ENCODE measurements at places on chromosomes 3 and 15.

GRCh38 chr3:102060814-102061213, 211.5 kb downstream of the NFKBIZ start:
- DNase-seq: no peak

- no peak for DNase-seq
Measured at GRCh38 chr3:157280354-157280753, 120.4 kb upstream of the CCNL1 start.

DNA sequence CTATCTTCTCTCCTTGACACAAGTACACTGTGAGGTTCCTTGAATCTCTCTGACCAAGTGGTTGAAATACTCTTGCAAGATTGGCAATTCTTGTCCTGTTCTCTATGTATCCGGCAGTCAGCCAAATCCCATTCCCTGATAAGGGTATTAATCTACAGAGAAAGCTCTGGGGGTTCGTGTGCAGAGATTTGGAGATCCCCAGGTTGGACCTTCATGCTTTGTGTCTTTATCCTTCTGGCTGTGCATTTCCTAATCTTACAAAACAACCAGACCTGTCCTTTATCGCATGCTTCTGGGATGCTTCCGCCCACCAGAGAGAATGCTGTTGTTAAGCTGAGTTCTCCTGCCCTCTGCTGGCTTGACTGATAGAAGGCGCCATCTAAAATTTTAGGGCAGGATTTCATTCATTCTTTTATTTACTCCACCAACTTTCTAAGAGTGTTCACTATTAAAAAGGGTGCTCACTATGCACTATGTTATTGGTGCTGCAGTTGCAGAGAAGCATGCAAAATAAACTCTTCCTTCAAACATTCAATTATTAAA, 8.6 kb upstream of the SST start:
- DNase-seq: no peak

DNA sequence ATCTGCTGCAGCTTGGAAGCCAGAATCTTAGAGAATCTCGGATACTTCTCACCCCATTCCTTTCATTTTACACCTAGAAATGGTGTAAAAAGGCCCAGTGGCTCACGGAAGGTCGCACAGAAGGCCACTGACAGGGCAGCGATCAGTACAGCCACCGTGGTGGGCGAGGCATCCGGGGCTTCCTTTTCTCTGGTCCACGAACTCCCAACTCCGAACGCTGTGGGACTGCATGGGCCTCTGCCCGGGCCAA, 36.3 kb upstream of the POLG start:
- DNase-seq: no peak

DNA sequence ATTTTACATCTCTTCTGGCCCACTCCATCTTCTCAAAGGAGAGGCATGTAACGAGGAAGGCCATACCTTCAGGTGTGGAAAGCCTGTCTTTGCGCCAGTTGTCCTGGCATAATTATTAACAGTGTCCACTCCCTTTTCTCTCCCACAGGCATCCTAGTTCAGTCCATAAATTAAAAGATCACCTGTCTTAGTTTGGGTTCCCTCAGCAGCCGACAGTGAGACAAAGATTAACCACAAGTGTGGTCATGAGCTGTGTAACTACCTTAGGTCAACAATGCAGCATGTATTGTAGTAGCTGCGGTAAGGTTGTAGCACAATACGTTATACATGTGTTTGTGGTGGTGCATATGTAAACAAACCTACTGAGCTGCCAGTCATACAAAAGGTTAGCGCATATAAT, 103.3 kb upstream of the GALNT15 start:
- DNase-seq: no peak

GRCh38 chr3:154195620-154196356, 74.6 kb downstream of the ARHGEF26 start:
- no peak for DNase-seq

DNA sequence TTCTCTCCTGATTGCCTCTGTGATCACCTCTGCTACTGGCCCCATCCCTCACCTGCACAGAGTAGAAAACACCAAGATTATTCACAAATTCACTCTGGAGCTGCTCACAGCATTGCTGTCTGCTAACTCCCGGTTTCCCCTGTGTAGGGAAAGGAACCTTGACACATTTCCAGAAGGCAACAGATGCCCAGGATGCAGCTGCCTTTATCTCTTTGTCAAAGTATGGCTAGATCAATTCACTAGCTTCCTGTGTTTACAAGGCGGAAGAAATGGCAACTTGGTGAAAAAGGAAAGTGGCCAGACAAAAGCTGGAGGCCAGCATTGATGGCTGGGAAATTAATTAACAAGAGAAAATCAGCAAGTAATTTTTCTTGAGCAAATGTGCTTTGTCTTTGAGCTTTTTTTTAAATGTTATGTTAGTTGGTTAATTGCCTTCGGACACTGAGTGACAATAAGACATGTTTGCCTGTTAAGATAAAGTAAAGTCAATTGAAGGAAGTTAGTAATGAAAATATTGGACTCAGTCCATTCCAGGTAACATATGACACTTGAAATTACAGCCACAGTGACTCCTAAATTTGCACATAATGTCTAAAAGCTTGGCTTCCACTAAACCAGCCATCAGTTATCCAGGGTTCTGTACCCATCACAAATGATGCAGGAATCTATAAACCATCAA, 394.6 kb upstream of the IL12A start:
- DNase-seq: no peak

DNA sequence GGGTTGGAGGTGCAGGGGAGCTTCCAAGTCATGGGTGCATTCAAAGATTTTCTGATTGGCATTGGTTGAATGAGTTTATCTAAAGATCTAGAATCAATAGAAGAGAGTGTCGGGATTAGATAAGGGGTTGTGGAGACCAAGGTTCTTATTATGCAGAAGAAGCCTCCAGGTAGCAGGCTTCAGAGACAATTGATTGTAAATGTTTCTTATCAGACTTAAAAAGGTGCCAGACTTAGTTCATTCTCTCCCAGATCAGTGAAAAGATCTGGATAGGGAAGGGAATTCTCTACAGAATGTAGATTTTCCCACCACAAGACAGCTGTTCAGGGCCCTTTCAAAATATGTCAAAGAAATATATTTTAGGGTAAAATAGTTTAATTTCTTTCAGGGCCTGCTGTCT, 129.5 kb downstream of the LIPC start:
- DNase-seq: no peak

- no peak for DNase-seq
Measured at GRCh38 chr15:68733666-68734065, 87.0 kb downstream of the ANP32A start.

- DNase-seq: no peak
Measured at GRCh38 chr3:169150920-169151319, 512.6 kb downstream of the MECOM start.

DNA sequence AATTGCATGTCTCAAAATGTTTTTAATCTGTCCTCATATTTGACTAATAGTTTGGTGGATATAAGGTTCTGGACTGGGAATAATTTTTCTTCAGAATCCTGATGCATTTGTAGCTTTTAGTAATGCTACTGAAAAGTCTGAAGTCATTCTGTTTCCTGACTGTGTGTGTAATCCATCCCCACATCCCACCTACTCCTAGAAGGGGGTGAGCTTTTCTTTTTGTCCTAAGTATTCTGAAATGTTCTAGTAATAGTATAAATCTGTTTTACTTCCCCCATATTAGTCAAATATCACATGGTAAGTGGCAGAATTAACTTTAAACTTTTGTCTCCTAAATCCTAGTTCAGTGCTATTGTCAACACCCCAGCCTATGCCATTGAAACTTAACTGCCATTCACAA, 162.8 kb downstream of the GREM1 start:
- peak; percentile 17 for DNase-seq

DNA sequence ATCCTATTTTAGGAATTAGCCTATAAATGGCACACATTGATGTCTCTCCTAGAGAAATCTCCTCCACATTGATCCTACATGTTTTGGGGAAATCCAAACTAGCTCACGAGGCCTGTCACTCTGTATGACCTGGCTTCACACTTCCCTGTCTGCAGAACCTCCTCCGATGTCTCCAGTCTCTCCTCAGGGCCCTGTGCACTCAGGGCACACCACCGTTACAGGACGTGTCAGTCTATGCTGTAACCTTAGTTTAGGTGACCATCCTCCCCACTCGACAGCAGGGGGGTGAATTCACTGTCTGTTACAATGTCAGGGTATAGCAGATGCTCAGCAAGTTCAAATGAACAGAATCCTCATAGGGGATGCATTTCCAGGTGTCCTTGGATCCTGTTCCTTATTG, 249.1 kb downstream of the OCA2 start:
- DNase-seq: no peak

GRCh38 chr3:9100513-9100894, 137.2 kb upstream of the RAD18 start:
- no peak for DNase-seq

DNA sequence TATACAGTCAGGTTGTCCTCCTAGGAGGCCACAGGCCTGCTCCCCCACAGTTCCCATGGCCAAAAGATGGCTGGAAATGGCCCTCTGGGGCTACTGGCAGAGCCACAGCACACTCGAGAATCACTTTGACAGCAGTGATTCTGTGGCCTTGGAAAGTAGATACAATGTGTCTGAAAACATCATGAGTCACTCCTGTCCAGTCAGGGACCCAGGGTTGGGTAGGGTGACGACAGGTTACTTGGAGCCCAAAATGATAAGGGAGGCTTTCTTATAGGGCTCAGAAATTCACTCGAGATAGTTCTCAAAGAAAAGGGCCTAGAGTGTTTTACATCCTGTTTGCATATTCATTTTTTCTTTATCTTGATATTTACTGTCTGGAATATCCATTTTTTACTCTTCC, 24.3 kb downstream of the MRPS25 start:
- no peak for DNase-seq

DNA sequence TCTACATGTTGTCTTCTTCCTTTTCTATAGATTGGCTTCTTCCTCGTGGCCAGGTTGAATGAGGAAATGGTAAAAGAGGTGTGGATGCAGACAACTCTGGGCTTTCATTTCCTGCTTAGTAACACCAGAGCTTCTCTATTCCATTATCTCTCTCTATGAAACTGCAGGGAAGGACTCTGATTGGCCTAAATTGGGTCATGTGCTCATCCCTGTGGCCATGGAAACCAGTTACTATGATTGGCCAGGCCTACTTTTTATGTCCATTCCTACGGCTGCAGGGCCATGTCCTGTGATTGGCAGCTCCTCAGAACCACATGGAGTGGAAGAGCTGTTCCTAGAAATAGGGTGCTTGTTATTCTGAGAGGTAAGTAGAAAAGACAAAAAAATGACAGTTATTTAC, 486.9 kb upstream of the ADAMTS9 start:
- no peak for DNase-seq

GRCh38 chr3:8143186-8143585, 358.4 kb upstream of the LMCD1 start:
- DNase-seq: no peak

DNA sequence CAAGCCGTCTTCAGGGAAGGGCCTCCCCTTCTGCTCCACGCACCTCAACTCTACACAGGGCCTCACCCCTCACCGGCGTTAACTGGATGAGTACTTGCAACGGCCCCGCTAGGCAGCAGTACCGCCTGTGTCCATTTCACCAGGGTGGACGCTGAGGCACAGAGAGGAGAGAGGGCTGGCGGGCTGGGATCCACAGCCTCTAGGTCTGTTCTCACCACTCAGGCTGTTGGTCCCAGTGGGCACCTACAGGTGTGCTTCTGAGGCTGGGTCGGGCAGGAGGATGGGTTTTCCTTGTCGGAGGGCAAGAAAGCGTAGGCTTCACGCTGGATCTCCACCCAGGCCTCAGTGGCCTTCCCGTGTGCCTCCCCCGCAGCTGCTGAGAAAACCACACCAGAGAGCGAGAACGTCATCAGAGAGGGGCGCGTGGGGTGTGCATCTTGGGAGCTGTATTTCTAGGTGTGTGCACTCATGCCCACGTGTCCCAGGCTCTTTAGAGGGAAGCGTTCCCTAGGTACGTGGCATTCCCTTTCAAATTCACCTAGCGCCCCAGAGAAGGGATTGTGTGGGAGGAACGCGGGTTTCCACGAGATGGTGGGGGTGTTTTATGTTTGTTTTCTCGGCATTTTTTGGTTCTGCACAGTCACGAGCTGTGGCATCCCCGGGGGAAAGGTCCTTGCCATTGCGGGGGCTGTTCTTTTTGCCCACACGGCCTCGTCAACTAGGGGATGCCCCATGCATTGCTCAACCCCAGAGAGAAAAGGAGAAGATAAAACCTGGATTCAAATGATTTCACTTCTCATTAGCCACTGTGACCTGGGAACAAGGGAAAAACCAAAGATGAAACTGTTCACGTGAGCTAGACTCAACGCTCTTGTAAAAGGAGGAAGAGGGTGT, 67.7 kb downstream of the MGLL start:
- no peak for DNase-seq

GRCh38 chr15:91909574-91909973, 56.1 kb downstream of the SLCO3A1 start:
- DNase-seq: no peak

DNA sequence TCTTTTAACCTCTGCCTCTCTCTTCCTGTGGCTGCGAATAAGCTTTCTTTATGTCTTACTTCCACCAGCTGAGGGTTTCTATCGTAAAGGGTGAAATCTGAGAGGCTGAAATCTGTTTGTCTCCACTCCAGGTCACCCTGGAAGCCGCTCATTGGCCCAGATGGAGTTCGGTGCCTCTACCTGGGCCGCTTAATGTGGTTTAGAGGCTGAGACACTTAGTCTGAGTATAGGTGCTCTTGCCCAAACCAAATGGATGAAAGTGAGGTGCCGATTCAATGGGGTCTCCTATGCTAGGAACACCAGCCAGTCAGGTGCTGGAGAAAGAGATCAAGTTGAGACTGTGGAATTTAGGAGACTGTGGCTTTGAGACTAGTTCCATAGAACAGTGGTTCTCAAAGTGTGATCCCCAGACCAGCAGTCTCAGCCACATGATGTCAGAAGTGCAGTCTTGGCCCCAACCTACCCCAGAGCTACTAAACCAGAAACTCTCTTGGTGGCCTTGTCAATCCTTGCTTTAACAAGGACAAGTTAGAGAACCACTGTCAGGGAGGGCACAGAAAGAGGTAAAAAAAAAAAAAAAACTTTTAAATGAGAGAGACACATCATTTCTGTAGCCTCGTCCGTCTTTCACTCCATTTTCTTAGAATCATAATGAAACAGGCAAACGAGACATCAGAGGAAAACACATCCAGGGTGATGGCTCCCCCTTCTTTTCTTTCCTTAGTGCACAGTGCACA, 54.9 kb upstream of the CCR2 start:
- DNase-seq: no peak

GRCh38 chr3:61605589-61606175, 44.3 kb downstream of the PTPRG start:
- DNase-seq: no peak
